ENCODE measurements at places on chromosomes 12 and 14.

- no peak for DNase-seq
These were observed 47.4 kb downstream of the CALM1 start for GRCh38 chr14:90444077-90444696.

- DNase-seq: no peak
These were observed 34.3 kb downstream of the SLC15A4 start for GRCh38 chr12:128789356-128789929.

DNA sequence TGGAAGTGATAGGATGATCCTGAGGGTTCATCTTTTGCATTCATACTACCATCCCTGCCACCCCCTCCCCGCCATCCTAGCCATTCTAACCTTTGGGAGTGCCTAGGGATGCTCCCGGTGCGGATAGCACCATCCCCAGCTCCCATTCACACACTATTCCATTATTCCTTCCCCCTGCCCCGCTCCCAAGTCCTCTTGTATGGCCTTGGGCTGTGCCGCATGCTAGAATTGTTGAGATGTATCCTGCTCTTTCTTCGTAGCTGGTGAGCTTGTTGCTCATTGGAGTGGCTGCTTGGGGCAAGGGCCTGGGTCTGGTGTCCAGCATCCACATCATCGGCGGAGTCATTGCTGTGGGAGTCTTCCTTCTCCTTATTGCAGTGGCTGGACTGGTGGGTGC lies 644 bp downstream of the TSPAN31 start:
- DNase-seq: no peak

- DNase-seq: no peak
These were observed 30.8 kb downstream of the COA8 start for GRCh38 chr14:103593577-103593976.

DNA sequence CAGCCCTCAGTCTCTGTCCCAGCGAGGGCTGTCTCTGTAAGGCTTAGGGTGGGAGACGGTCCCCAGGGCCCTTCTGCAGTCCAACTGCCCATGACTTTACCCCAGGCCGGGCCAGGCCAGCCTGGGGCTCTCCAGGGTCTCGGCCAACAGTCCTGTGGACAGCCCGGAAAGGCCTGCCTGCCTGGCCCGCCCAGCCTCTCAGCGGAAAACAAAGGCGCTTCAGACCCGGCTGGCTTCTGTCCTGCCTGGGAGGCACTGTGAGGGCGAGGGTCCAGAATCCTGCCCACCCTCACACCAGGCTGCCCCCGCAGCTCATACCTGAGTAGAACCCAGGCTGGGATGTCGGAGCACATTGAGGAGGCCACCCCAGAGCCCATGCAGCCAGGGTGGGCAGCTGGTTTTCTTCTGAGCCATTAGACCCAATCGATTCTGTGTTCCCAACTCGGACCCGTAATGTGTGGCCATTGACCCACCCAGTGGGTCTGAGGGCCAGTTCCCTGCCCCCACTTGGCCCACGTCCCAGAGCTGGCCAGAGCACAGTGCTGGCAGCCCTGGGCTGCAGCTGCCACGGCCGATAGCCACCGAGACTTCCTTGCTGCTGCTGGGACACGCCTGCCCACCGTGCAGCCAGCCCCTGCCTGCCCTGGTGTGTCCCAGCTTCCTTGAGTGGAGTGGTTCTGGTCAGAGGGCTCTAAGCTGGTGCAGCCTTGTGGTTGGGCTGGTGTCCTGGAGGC lies 1.6 kb downstream of the CRIP2 start:
- DNase-seq: no peak

DNA sequence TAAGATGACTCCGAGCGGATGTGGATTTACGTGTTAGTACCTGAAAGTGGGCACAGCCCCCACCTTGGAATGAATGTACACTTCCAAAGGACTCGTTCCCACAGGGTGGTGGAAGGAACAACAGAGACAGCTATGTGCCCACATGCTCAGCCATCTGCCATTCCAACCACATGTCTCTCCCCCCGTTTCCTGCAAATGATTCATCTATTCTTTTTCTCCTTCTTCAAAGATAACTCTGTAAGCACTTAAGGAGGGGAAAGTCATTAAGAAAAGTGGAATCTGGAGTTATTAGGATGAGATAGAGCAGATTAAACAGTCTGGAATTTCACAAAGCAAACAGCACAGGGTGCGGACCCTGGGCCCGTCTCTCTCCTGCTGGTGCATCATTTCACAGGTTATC lies 18.5 kb upstream of the DUSP6 start:
- no peak for DNase-seq

DNA sequence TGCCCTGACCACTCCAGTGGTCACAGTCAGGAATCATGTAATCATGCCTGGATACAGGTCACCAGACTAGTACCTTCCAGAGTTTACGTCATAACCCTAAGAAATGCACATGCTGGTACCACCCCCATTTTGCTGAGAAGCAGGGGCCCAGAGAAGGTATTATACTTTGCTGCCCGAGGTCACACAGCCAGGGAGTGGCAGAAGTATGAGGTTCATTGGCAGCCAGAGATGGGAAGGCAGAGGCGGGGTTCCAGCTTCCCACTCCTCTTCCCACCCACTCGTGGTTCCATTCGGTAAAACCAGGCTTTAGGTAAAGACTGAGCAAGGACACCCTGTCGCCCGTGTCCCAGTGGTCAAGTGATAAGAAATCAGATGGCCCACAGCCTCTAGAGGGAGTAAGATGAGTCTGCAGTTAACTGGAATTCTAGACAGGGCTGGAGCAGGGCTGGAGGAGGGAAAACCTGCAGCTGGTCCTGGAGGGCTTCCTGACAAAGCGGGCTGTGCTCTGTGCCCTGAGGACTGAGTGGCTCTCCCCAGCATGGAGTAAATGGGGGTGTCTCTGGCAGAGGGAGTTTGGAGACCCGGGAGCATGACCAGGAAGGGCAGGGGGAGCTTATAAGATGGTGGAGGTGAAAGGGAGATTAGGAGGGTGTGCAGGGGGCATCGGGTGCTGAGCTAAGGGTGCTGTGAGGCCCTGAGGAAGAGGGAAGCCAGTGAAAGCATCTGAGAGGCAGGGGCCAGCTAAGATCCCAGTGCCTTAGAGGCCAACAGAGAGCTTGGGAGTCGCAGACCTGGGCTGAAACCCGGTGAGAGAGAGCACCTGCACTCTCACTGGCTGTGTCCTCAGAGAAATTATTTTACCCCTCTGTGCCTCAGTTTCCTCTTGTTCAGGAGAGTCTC lies 5.7 kb downstream of the FAM222A start:
- DNase-seq: no peak

DNA sequence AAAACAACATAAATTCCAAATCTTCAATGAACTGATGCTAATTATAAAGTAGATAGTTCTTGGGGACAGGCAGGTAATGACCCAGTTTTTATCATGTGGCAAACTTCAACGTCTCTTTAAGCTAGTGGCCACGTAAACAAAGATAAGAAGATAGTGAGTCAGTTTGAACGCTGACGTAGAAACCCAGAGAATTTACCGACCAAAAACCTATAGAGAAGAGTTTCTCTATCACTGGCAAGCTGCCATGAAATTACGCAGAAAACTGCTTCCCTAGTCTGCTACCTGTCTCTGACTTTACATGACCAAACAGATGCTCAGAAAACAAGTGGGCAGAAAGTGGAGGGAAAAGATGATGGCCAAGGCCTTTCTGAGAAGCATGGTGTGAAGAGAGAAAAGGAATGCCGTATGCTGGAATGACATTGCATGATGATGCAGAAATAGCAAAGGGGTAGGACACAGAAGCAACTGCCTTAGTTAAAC lies 136.3 kb downstream of the ITPR2 start:
- DNase-seq: no peak

DNA sequence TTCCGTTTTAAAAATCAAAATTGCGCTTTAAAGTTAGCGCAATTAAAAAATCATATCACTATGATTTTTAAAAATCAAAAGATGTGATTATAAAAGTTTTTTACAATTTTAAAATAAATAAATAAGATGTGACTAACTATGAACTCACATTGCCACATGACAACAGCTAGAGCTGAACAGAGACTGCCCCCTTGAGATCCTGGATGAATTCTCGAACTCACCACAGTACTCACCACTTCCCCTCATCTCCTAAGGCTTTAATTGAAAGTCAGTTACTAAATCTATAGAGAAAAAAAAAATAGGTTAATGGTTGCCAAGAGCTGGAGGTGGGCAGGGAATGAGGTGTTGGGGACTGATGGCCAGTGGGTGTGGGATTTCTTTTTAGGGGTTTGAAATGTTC lies 384.2 kb downstream of the ZFP36L1 start:
- DNase-seq: no peak

Measured in activated CD4-positive, CD25-positive, alpha-beta regulatory T cell treated with anti-CD3 and anti-CD28 coated beads, Interleukin-2, amount 50 U/mL, for 72 hours (primary cell).